H1 (cell line): ENCODE measurements at places on chromosomes 16 and 17. TPM values are rescaled to one million over a fixed set of nuclear protein-coding genes. Genes with fewer than 3 reads are reported as not detected.

The CDC42EP4 gene
- total RNA-seq, result 12.6 and 13.1 TPM in 2 replicates

DNA sequence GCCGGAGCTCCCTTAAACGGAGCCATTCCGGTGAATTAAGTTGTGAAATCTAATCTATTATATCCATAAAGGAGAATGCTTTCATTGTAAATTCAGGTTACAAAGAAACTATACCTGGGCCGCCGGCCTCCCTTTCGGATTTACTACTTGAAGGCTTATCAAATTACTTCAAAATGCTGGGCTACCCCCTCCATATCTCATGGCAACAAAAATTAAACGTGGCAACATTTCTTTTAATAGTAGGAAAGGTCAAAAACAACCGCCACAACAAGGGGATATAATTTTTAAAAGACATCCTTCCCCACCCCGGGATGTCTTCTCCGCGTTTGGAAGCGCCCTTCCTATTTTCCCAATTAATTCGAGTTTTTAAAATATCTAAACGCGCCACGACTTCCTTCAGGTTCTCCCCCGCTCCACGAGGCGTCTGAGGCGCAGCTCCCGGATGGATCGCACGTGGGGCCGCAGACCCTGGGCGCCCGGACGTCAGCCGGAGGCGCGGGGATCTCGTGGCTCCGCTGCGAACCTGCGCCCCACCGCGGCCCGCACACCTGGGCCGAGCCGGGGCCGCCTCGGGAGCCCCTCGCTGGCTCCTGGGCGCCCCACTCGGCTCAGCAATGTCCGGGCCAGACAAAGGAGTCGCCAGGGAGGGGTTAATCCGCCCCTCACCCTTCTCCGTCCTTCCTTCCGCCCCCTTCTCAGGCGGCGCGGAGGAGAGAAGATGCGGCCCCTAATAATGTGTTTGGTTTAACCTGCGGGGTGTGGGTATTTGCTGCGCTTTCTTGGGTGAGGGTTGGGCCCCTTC is 47.4 kb upstream of the SLC38A10 start:
- peaks cover 73% of the 10 kb centered on the region for H3K27me3 ChIP-seq
- H3K36me3 ChIP-seq, result no peaks in the 10 kb centered on the region
- peaks cover 18% of the 10 kb centered on the region for H3K4me1 ChIP-seq
- H3K4me3 ChIP-seq, result peak overlapping the region; percentile 71
- DNase-seq, result no peak
- no peak overlapping the region for H3K27ac ChIP-seq

- peaks cover 12% of the 10 kb centered on the region for H3K27me3 ChIP-seq
- no peaks in the 10 kb centered on the region for H3K36me3 ChIP-seq
- 0 out of 2 replicates have a peak, but pooled peaks cover 3% of the 10 kb centered on the region for H3K4me1 ChIP-seq
- no peak for DNase-seq
These were observed 29.6 kb upstream of the PHOSPHO1 start for GRCh38 chr17:49260011-49260816.

The WDR90 gene
- 44.4 and 47.2 TPM in 2 replicates for total RNA-seq

GRCh38 chr17:3636908-3637373 is 381 bp downstream of the CTNS start:
- no peak for DNase-seq
- H3K27ac ChIP-seq, result no peak overlapping the region
- H3K36me3 ChIP-seq, result peaks cover 3% of the 10 kb centered on the region; the same call in 1 of the 2 replicates
- H3K4me1 ChIP-seq, result peaks cover 8% of the 10 kb centered on the region; the same call in 1 of the 2 replicates

The KRTAP4-5 gene
- total RNA-seq, result not detected in 2 replicates

The PRDM7 gene
- total RNA-seq, result not detected in 2 replicates

The TAC4 gene
- total RNA-seq, result not detected in 2 replicates

GRCh38 chr17:37743612-37743874 is 1.3 kb downstream of the HNF1B start:
- H3K27me3 ChIP-seq, result peaks cover 82% of the 10 kb centered on the region
- peak; percentile 77 for DNase-seq
- peak overlapping the region; percentile 7; the same call in 1 of the 2 replicates for H3K4me3 ChIP-seq
- no peak overlapping the region for H3K27ac ChIP-seq
- H3K36me3 ChIP-seq, result peaks cover 7% of the 10 kb centered on the region; the same call in 1 of the 2 replicates
- H3K4me1 ChIP-seq, result peaks cover 19% of the 10 kb centered on the region

GRCh38 chr17:66372182-66372581 is 69.8 kb downstream of the PRKCA start:
- no peaks in the 10 kb centered on the region for H3K36me3 ChIP-seq
- H3K4me1 ChIP-seq, result no peaks in the 10 kb centered on the region
- no peak overlapping the region for H3K4me3 ChIP-seq
- H3K27me3 ChIP-seq, result no peaks in the 10 kb centered on the region

The AATK gene
- total RNA-seq, result 3.2 and 3.5 TPM in 2 replicates

GRCh38 chr17:10614536-10615155 is 42.5 kb downstream of the MYH3 start:
- H3K27me3 ChIP-seq, result no peaks in the 10 kb centered on the region
- no peaks in the 10 kb centered on the region for H3K36me3 ChIP-seq
- no peaks in the 10 kb centered on the region; the same call in 1 of the 2 replicates for H3K4me1 ChIP-seq
- peak; percentile 81 for DNase-seq
- H3K27ac ChIP-seq, result no peak overlapping the region
